Bronchial epithelial cell (primary cell): ENCODE measurements at places on chromosomes 4 and X.

- DNase-seq, result peak; percentile 5
Observed at GRCh38 chr4:7649741-7650531, 215.2 kb upstream of the PSAPL1 start.

DNA sequence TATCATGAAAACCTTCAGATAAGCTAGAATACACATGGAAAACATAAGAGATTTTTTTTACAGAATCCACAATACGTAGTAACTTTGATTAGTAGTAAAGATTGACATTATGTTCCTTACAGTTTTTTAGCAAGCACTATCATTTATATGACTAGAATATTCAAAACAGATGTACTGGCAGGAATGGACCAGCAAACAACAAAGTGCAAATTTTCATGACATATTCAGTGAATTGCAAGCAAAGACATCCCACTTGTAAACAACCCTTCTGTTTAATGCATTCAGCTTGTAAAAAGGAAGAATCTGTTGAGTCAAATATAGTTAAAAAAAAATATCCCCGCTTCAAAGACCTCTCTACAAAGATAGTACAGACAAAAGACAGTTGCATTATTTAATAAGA lies 403.7 kb upstream of the TRAM1L1 start:
- no peak for DNase-seq

GRCh38 chrX:109687903-109688302 lies 45.2 kb downstream of the ACSL4 start:
- DNase-seq, result no peak

DNA sequence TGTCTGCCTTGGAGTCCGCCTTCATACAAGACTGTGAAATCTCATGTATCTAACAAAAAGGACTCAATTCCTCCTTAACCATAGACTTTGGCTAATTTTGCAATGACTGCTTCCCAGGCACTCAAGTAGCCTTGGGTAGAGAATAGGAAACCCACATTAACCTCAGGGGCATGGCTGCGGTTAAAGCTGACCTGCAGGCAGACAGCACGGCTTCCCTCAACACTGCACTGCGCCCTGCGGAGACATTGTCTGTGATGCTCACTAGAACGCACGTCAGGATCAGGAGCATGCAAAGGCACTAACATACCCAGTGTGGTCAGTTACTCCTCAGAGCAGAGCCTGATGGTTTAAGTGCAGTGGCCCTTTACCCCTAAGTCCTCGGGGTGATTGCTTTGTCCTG lies 10.3 kb upstream of the GPR143 start:
- DNase-seq, result no peak

DNA sequence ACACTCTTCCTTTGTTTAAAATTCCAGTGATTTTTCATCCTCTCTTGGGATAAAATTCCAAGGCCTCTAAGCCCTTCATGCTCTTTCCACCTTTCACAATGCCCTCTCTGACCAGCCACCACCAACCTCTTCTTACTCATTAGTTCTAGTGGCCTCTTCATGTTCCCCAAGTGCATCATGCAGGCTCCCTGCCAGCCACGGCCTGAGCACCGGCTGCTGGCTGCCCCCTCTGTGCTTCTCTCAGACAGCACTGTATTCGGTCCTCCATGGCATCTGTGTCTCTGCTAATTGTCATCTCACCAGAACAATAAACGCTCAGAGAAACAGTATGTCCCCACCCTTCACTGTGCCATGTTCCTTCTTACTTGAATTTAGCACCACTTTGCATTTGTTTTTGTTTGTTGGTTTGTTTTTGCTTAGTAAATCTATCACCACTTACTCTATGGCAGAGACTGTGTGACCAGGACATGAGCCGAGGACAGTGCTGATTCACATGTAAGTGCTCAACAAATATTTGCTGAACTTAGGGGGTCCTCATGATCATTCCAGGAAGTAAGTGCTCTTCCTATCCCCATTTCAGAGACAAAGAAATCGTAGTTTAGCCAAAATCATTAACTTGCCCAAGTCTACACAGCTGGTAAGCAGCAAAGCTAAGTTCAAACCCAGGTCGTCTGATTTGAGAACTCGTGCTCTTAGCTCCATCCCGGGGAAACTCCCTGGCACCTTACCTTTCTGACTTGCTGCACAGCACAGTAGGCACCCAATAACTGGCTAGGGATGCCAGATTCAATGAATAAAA lies 77.1 kb upstream of the UCP1 start:
- DNase-seq, result no peak

DNA sequence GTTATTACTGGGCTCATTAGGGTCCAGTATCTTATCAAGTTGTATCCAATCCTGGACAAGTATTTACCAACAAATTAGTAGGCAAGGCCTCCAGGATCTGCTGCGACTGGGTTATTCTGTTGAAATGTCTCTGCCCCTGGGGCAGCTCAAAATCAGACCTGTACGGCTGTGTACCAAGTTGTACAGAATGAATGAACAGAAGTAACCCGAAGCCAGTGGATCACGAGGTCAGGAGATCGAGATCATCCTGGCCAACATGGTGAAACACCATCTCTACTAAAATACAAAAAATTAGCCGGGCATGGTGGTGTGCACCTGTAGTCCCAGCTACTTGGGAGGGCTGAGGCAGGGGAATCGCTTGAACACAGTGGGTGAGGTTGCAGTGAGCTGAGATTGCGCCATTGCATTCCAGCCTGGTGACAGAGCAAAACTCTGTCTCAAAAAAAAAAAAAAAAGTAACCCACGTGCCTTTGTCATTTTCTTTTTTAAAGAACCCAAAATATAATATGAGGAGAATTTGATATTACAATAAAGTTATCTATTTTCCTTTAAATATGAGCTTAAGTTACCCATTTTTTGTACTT lies 127.3 kb downstream of the CBR4 start:
- DNase-seq, result peak; percentile 49
